ENCODE measurements at places on chromosomes 6 and 20.

DNA sequence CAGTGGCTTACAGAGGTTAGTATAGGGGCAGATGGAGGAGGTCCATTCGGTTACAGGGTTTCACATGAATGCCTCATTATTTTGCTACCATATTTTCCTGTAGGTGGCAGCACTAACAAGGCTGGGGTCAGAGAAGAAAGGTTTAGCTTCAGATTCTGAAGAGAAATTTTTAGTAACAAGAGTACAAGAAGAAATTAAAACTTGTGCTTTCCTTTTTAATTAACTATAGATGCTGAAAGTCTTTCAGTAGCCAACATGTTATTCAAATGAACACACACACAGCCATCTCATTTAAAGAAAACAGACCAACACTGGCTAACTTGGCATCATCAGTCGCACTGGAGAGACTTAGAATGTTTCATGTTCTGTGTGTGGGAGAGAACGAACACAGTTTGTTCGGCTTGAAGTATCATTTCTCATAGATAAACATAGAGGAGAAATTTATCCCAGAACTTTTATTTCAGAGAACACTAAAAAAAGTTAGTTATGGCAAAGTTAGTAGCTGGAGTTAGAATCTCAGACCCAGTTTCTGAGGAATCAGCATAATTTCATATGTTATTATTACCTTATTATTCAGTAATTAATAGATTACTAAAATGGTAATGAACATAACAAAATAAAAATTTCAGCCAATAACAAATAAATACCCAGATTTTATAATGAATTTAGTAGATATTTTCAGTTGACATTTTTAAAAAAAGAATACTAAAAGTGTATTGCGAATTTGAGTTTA is 314.0 kb upstream of the RSPO3 start:
- DNase-seq, result no peak

DNA sequence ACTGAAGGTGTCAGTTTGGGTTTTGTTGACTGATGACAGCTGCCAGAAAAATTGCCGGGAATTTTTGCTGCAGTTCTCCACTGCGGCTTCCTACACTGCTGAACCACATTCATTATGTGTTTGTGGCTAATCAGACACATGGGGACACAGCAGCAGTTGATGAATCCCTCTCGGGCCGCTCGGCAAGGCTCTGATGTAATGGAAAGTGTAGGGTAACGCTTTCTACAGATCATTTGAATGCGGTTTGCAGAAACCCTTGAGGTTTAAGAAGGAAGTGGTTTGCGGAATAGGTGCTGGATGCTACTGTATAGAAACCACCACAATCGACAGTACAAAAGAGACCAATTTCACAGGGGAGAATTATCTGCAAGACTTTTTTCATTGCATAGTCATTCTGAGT is 138.7 kb upstream of the SASH1 start:
- DNase-seq, result peak; percentile 14

DNA sequence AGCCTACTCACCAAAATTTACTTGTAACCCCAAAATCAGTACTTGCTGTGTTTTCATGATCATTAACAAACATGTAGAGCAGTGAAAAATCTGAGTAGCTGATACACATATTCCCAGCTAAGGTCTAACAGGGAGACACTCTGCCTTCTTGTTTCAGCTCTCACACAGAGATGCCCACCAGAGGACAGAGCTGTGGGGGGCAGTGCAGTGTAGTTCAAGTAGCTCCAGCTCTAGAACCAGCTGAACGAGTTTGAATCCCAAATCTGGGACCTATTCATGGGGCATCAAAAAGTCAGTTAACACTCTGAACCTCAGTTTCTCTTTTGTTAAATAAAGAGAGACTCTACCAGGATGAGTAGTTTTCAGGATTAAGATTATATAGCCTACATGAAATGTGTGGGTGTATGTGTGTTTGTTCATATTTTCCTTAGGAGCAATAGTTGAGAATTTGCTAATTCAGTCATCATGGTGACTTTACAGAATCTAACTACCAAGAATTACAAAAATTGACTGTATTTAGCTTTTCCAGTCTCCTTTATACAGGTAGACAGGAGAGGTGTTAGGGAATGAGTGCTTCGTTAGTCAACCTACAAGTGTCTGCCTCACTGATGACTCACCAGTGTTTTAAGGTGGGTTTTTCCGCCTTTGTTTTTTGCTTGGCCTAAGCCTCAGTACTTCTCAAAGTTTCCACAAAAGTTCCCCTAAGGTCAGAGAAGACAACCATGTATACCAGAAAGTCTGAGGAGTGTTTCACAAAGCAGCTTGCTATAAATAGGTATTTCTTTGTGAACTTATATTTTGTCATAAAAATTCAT is 164.0 kb upstream of the RUNX2 start:
- no peak for DNase-seq

- DNase-seq, result no peak
These were observed 80.0 kb downstream of the TCP11 start for GRCh38 chr6:35061102-35061615.

GRCh38 chr20:58911309-58911708 is 58.8 kb downstream of the GNAS start:
- no peak for DNase-seq

DNA sequence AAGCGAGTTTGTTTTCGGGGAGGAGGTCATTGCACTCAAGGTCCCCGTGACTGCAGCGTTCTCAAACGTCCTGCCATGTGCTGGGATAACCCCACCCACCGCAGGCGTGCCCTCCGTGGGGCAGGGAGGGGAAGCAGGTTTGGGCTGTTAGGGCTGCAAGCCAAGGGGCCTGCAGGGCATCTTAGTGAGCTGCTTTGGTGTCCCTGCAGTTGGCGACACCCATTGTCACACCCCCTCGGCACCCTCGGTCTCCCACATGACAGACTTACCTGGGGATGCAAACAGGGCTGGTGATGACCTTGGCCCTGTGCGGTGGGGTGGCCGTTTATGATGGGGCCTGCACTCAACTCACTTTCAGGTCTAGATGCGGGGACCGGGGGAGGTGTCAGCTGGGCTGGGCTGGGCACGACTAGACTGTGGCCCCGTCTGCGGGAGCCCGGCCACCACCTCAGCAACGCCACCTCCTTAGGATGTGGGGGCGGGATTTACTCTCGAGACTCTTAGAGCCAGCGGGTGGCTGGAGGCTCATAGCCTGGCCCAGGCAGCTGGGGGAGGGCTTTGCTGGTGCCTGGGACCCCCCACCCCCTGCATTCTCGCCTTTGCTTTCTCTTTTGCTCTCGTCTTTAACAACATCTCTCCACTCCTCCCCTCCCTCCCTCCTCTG is 6.5 kb upstream of the GATA5 start:
- DNase-seq, result no peak

DNA sequence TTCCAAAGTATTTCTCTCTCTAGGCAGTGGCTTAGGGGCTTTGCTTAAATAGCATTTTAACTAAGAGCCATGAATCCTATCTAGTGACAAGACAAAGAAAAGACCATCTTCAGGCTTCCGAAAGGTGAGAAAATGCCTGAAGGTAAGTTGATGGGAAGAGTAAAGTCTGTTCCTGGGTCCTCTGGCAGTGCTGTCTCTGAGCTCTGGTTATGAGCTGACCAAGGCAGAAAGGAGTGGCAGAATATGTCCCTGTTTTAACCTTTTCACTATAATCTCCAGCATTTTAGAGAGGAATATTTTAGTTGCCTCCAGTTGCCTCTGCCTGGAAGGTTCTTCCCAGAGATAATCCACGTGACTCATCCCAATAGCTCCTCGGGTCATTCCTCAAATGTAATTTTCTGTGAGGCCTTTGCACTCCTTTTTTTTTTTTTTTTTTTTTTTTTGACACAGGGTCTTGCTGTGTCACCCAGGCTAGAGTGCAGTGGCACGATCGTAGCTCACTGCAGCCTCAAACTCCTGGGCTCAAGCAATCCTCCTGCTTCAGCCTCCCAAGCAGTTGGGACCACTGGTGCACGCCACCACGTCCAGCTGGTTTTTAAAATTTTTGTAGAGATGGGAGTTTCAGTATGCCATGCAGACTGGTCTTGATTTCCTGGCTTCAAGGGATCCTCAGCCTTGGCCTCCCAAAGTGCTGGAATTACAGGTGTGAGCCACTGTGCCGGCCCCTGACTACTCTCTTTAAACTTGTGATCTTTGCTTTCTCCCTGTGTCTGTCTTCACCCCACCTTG is 3.7 kb upstream of the ARMH2 start:
- DNase-seq, result no peak

DNA sequence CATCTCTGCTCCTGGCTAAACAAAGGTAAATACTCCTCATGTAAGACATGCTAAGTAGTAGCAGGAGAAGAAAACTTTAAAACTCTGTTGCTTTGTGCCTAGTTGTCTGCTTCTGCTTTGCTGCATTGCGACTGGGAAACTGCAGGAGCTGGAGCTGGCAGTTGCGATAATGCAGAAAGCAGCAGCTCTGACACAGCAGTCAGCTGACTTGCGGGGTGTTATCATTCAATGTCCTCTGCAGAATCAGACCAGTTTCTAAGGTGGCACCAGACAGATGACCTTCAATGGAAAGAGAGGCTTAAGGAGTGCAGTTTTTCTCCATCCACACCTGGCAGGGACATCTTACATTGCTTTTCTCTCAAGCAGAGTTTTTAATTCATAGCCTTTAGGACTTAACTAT is 69.9 kb upstream of the SOX4 start:
- DNase-seq, result no peak

GRCh38 chr20:36808317-36809257 is 35.0 kb upstream of the DSN1 start:
- peak; percentile 83 for DNase-seq

DNA sequence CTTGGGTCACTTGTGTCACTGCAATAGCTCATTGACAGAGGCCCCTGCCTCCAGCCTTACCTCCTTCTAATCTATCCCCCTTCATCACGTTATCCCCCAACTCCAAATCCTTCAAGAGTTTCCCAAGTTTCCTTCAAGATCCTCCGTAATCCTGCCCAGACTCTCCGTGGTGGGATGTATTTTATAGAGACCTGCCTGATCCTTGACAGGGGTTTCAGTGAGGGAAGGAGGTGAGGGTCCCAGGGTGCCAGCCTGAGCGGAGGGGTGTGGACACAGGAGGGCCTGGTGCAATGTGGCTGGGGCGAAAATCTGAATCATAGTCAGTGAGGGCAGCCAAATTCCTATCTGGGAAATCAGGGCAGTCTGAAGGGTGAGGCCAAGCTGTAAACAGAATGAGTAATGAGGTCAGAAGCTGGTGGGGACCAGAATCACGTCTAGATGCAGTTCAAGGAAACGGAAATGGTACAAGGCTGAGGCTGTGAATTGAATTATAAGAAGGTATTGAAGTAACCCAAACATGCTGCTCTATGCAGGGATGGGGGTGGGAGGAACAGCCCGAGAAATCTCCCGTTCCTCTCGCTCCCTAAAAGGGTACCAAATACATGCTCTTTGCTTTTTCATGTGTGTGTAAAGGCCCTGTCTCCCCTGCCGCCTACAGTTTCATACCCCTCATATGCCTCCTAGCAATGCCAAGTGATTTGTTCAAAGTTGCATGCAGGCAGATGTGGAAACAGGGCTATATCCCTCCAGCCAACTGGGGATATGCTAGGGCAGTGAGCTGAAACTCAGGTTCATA is 35.4 kb upstream of the PIM1 start:
- peak; percentile 8 for DNase-seq

- DNase-seq, result no peak
These were observed 2.9 kb downstream of the GID8 start for GRCh38 chr20:62940875-62941274.

GRCh38 chr6:31096656-31097055 is 15.7 kb downstream of the C6orf15 start:
- DNase-seq, result no peak

GRCh38 chr6:29908710-29909109 is 33.6 kb upstream of the HLA-A start:
- no peak for DNase-seq

- no peak for DNase-seq
These were observed 11.8 kb downstream of the CASS4 start for GRCh38 chr20:56423886-56424285.

- DNase-seq, result peak; percentile 29
These were observed 20.7 kb downstream of the DYNLRB1 start for GRCh38 chr20:34536798-34537394.

- no peak for DNase-seq
These were observed 505.2 kb downstream of the CBLN4 start for GRCh38 chr20:55500130-55500529.

DNA sequence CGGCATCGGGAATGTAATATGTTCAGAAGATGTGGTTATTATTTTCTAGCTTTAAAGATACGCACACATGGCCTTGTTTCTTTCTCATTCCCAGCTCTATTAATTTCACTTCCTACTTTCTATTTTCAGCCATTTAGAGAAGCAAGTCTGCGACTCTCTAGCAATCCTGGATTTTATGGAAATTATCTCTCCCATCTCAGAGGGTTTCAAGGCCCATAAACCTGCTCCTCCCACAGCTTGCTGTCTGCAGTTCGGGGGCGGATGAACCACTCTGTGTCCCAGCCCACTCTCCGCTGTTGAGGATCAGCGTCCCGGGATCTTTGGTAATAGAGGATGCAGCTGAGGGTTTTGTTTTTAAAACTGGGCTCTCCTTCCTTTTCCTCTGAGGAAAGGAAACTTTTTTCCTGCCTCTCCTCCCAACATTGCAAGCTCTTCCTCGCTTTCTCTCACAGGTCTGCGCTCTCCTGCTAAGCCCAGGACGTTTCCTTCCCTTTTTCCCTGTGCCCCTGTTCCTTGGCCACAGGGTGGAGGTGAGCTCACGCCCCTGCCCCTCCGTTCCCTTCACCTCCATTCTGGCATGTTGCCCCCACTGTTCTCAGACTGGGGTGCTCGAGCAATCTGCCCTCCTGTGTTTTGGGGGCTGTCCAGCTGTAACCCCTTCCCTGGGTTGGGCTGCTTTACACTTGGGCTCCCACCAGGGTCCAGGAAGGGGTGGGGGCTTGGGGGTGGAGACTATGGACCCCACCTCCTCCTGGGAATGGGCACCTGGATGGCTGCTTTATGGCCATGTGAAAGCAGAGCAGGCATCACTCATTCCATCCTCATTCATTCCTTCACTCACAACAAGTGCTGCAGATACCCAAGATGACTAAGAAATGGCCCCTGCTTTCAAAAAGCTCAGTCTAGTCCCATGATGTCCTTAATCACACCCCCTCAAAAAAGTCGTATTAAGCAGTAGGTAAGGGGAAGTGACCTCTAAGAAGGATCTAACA is 54.9 kb downstream of the ZBTB9 start:
- no peak for DNase-seq

GRCh38 chr6:105880030-105880492 is 206.1 kb upstream of the PRDM1 start:
- peak; percentile 72 for DNase-seq

DNA sequence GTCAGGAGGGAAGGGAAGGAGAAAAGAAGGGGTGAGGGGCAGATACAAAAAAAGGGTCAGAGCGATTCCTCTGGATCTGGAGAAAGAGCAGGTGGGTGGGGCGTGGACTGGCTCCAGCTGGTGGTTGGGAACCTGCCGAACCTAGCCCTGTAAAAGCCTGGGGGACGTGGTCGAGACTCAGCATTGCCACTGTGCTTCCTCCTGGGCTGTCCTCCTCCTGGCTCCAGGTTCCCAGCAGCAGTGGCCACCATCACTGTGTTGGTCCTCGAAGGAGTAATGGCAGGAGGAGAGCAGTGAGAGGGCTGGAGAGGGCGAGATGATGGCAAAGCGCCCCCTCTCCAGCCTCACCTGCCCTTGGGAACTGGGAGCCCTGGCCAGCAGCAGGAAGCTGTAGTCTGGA is 3.5 kb upstream of the RAET1L start:
- DNase-seq, result no peak
